ENCODE measurements at places on chromosomes 5 and 9.

- no peak for DNase-seq
These were observed 13.3 kb upstream of the FEM1C start for GRCh38 chr5:115557667-115558387.

- no peak for DNase-seq
These were observed 11.8 kb upstream of the HEXB start for GRCh38 chr5:74673011-74673790.

GRCh38 chr5:133847886-133848285, 120.5 kb downstream of the C5orf15 start:
- no peak for DNase-seq

DNA sequence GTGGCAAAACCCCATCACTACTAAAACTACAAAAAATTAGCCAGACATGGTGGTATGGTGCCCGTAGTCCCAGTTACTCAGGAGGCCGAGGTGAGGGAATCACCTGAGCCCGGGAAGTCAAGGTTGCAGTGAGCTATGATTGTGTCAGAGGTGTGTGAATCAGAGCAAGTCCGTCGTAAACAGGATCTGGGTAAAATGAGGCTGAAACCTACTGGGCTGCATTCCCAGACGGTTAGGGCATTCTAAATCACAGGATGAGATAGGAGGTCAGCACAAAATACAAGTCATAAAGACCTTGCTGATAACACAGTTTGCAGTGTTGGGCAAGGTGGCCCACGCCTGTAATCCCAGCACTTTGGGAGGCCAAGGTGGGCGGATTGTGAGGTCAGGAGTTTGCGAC, 1.9 kb upstream of the CLTB start:
- no peak for DNase-seq

- DNase-seq: no peak
These were observed at the start of gene GGTA1 for GRCh38 chr9:121499427-121500164. Gene GGTA1, minus strand, starts transcription at chr9:121499844. Its CDS starts 31,922 bp downstream, at chr9:121467922.

DNA sequence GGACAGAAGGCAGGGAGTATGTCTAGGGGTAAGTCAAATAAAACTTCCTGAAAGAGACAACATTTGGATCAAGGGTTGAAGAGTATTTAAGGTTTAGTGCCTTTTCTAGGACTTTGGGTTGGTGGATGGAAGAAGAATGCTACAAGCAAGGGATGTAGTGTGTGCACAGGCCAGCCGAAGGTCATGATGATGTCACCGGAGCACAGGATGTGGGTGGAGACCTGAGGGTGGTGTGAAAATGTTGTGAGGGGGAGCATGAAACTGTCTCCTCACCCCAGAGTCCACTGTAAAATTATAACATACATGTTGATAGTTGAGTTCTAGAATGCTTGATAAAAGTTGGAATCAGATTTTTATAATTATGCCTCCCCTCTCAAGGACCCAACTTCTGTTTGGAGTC, 553.3 kb upstream of the SGCD start:
- DNase-seq: no peak

DNA sequence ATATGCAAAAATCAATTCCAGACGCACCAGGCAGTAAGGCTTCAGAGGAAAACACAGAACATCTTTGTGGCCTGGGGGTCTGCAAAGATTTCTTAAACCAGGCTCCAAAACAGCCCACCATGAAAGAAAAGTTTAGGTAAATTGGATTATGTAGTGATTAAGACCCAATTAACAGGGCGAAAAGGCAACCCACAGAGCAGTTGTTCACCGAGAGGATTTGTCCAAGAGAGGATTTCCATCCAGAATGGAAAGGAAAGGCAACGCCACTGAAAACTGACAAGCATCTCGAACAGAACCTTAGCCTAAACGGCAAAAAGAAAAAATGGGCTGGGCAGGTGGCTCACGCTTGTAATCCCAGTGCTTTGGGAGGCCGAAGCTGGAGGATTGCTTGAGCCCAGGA, 37.4 kb downstream of the GLT6D1 start:
- no peak for DNase-seq

GRCh38 chr5:91384671-91385430, 1.7 kb upstream of the ARRDC3 start:
- peak; percentile 50 for DNase-seq

- no peak for DNase-seq
These were observed 138.0 kb upstream of the KCNN2 start for GRCh38 chr5:114223866-114224265.

DNA sequence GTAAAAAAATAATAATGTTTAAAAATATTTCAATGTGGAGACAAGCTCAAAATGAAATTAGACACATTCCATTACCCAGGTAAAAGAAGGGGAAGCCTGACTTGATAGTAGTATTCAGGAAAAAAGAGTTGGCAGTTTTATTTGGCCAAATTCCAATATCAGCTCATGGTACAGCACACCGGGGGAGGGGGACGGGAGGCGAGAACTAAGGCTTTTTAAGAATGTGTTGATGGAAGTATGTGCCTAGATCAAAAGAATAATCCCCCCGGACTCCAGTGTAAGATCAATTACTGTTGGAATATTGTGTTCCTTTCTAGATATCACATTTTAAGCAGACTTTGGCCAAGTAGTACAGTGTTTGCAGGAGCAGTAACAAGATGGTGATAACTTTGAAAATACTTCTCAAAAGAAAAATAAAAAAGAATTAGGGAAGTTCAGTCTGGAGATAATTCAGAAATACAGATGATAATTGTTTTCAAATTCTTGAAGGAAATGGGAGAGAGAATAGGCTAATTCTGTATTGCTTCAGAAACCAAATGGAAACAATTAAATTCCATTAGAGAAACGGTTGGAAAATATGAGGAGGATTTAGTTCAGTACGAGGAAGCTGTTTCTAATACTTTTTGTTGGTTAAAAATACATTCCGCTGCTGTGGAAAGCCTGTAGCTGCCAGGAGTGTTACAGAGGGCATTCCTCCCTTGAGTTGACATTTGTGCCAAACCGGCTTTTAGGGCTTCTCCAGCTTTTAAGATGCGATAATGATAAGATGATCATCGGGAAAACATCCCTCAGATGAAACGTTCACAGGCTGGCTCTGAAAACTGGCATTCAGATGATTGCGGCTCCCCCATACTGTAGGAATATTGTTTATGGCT, 98.1 kb upstream of the ERBIN start:
- DNase-seq: no peak

- no peak for DNase-seq
These were observed 20.6 kb downstream of the GLRX start for GRCh38 chr5:95801961-95802360.

DNA sequence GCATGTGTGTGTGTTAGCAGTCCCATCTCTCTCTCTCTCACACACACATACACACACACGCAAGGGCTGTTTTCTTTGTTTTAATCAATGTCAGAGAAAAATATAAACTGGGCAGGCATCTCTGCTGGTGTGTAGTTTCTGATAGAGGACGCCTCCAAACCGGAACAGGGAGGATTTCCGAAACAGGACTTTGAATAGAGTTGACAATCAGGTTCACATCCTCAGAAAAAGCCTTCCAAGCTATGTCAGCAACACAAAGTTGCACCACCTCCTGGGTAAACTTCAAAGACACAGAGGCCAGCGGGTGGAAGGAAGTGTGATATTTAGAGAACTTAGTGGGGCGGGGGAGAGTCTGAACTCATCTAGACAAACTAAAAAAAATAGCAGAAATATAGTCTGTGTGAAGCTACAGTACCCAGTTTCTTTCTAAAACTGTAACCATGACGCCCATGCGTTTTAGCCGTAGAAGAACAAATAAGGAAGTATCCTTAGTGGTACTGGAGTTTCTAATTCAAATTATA, 1.2 kb downstream of the ST8SIA4 start:
- peak; percentile 40 for DNase-seq

- DNase-seq: no peak
These were observed 62.9 kb downstream of the SLC28A3 start for GRCh38 chr9:84277646-84278045.

DNA sequence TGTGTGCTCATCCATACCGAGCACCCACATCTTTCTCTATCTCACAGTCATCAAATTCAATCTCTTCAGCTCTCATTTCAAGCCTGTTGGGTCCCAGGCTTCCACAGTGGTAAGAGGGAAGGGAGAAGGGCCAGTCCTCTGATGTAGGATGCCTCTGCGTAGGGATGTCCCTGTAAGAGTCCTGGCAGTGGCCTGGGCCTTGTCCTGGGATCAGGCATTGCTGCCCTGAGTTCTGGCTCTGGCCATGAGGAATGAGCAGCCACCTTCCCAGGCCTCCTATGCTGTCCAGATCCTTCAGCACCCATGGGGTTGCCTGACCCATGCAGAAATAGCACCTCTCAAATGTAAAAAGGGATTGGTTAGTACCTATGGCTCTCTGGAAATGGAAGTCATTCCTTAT, 121.2 kb downstream of the EFNA5 start:
- DNase-seq: no peak

DNA sequence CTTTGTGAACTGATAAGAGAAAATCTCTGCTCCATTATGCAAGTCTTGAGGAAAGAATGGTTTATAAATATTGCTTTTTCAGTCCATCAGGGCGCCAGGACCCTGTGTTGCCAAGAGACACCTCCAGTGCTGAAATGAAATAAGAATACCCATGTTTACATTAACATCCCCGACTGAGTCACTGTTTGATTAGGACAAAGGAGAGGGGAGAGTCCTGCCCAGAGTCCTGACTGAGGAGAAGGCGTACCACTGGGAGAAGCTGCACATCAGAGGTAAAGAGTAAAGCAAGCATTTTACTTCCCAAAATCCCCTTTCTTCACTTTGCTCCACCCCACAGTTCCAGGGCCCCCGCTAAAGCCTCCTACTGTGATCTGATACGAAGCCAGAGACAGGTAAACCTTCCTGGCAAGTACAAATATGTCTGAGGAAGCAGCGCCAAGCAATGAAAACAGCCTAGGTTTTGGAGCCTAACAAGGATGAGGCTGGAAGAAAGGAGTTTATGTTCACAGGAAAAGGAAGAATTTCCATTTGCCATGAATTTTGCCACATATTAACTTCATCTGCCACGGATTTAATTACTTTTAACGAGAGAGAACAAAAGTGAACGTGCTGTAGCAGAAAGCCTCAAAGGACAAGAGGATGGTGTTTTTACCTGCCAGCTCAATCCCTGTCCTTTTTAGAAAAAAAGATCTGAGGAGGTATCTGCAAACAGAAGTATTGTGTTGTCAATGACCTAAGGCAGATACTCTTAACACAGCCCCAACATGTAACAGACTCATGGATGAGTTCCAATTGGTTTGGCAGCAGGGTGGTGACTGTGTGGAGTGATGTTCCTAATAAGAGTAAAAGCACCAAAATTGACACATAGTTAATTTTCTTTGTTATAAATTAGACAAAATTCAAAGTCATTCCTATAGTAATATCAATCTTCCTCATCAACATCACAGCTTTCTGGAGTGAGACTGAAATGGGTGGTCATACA, 209.4 kb upstream of the TLE4 start:
- no peak for DNase-seq

- DNase-seq: no peak
These were observed 109.9 kb downstream of the CACNA1B start for GRCh38 chr9:137987244-137988030.

GRCh38 chr5:40399349-40399748, 280.4 kb upstream of the PTGER4 start:
- DNase-seq: no peak

GRCh38 chr9:16794871-16795639, 75.4 kb downstream of the BNC2 start:
- DNase-seq: no peak

- DNase-seq: no peak
These were observed 12.6 kb downstream of the AUH start for GRCh38 chr9:91349115-91349555.
